ENCODE measurements at places on chromosomes 6 and 20.

DNA sequence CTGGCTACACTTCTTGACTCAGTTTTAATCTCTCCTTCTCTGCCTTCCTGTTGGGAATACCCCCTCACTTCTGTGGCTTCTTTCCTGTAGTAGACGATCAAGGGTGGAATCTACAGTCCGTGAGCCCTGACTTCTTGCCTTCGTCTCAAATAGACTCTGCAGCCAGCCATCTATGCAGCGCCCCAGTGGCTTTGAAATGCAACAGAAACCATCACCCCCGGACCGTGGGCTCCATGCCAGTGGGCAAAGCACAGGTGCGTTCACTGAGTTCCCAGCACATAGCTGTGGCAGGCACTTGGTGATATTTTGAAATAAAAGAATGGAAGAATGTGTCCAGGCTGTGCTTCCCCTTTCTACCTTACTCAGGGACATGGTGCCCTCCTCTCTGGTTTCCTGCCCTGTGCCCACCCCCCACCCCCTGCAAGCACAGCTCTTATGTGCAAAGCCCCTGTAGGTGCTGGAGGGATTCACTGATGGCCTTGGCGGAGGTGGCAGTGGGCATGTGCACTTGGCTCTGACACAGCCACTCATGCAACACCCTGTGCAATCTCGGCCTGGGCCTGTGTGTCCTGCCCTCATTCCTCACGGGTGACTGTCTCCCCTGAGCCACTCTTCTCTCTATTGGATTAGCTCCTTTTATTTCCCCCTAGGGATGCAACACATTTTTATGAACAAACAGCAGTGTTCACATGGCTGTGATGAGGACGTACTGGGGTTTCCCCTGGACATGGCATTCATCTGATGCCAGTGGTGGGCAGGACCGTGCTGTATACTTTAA, 5.5 kb upstream of the CDSN start:
- DNase-seq, result no peak

GRCh38 chr6:31836474-31837368, 9.2 kb downstream of the HSPA1B start:
- no peak for DNase-seq

GRCh38 chr20:63636752-63637628, 10.1 kb upstream of the GMEB2 start:
- no peak for DNase-seq

GRCh38 chr6:120320481-120321162, 971.1 kb upstream of the MAN1A1 start:
- DNase-seq, result no peak

DNA sequence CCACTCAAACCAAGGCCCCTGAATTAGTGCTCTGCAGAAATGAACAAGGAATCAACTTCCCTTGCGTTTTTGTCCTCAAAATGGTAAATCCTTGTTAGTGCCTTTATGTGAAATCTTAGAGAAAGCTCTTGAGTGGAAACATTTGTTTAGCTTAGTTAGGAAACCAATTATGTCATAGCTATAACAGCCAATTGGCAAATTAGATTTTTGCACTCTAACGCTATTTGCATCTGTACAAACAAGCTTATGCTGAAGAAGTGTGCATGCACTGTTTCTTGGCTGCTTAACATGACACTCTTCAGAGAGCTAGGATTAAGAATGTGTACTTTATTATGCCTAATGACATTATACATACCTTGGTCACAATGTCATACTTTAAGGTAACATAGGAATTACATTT, 622.6 kb upstream of the SLC35B3 start:
- DNase-seq, result no peak

DNA sequence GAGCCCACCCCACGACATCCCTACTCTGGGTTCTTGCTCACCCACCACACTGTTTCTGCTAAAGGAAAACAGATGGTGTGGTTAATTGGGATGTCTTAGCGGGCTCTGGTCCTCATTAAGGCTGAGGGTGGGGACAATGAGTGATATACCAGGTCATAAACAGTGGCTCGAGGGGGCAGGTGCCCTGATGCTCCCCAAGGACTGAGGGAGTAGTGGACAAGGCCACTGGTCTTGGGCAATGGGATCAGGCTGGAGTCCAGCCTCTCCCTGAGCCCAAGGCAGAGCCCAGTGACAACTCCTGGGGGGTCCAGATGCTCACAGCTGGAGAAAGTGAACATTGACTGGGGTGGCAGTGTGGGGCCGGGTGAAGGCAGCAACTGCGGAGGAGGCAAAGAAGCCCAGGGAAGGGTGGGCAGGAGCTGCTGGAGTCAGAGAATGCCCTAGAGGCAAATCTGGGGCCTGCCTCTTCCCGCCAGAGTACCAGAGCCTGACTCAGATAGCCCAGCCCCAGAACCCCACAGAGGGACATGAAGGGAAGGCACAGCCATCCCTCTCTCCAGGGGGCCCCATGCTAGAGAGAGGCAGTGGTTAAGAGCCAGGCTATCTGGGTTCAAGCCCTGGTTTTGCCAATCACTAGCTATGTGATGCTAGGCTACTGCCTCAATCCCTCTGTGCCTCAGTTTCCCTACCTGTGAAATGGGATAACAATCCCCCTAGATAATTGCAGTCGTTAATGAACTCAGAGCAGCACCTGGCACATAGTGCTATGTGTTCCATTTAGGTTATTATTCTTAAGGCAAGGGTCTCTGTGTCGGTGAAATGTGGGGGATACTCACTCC, 72.3 kb downstream of the MRPL14 start:
- no peak for DNase-seq

- DNase-seq, result no peak
Measured at GRCh38 chr6:111031151-111031550, 49.3 kb downstream of the RPF2 start.

DNA sequence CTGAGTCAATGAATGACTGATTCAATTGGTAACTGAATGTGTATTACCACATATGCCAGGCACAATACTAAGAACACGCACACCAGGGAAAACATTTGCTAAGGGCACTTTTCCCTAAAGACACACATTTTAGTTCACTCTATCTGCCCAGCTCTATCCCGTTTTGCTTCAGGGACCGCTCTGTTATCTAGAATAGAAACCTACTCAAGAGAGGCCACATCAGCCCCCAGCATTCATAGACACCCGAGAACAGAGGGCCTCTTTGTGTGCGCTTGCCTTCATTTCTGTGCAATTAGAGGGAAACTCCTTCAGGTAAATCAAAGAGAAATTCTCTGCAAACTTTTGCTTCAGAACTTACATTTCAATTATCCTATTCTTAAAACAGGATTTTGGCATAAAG, 50.3 kb downstream of the DZANK1 start:
- DNase-seq, result peak; percentile 48

DNA sequence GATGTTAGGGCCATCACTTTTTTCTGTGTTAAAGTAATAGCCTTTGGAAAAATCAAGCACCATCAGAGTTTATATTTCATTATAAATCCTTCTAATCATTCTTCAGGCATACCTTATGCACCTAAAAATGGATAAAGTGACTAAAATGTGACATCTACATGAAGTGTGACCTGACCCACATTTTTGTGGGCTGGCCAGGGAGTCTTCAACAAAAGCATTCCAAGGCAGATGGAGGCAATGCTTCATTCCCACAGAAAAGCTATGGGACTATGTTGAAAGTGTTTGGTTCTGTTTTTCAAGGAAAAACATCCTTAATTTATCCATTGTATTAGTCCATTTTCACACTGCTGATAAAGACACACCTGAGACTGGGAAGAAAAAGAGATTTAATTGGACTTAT, 58.8 kb upstream of the LTV1 start:
- DNase-seq, result no peak

- DNase-seq, result no peak
Measured at GRCh38 chr6:99022039-99022609, 74.4 kb upstream of the FBXL4 start.

DNA sequence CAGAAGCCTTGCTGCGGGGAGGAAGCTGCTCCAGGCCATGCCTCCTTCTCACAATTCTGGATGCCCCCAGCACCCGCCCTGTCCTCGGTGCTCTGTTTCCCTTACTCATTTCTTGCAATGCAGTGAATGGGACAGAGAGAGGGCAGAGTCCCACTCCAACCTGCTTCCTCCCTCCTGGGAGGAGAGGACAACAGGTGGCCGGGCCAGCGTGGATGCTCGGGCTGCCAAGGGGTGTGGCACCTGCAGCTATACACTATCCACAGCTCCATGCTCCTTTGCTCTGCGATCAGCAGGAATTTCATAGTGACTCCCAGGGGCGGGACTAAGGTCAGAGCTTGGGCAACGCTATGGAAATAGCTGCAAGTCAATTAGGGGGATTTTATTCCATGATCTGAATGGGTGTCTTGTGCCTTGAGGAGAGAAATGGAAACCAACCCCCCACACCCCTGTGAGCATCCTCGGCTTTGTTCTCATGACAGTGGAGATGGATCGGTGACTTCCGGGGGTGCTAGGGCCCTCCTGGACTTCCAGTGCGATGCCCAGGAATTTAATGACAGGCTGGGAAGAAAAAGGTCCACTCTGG, 192.5 kb downstream of the MYLK4 start:
- DNase-seq, result no peak

DNA sequence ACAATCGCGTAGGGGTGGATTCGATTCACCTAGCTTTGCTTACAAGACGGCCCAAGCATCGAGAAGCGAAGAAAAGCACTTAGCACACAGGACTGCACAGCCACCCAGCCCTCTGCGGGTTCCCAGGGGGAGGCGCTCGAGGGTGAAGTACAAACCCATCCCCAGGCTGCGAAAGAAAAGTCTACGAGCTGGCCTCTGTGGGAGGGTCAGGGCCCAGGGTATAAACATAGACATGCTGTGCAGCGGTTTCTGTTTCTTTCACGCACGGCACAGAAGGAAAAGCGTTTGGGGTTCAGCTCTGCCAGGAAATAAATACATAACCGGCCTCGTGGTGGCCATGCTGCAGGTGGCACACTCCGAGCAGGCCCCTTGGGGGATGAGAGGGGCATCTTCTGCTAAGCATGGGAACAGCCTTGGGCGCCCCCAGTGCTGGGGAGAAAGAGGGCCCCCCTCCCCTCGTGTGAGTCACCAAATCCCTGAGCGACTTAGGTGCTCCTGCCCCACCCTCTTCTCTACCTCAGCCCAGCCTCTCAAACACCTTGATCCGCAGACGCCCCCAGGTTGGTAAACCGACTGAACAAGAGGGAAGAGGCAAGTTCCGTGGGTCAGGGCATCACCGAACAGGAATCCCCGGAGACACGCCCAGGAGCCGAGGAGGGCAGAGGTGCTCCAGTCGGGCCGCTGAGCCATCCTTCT, 91.6 kb upstream of the RIPOR2 start:
- no peak for DNase-seq

DNA sequence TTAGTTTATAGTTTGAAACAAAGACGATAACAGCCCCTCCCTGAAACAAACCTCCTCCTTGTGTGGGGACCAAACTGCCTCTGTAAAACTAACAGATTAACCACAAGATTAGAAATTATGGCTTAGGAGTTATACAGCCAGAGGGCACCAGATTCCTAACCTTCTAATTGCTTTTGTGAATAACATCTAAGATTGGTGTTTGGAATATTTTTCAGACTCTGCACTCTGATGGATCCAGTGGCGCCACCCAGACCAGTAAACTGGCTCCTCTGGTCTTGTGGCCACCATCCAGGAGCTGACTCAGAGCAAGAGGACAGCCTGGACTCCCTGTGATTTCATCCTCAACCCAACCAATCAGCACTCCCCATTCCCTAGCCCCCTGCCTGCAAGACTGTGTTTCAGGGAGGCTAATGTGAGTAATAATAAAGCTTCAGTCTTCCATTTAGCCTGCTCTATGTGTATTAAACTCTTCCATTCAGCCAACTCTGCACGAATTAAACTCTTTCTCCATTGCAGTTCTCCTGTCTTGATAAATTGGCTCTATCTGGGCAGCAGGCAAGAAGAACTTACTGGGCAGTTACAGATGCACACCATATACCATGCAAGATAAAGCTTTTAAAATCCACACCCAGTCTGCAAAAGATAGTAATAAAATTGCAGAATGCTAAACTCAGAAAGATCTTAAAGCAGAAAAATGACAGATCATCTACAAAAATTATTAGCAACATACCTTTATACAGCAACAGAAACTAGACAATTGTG, 58.5 kb upstream of the SLC22A16 start:
- DNase-seq, result no peak

GRCh38 chr6:55895972-55896730, 20.8 kb upstream of the BMP5 start:
- no peak for DNase-seq
